ENCODE measurements at places on chromosomes 16 and 17.

DNA sequence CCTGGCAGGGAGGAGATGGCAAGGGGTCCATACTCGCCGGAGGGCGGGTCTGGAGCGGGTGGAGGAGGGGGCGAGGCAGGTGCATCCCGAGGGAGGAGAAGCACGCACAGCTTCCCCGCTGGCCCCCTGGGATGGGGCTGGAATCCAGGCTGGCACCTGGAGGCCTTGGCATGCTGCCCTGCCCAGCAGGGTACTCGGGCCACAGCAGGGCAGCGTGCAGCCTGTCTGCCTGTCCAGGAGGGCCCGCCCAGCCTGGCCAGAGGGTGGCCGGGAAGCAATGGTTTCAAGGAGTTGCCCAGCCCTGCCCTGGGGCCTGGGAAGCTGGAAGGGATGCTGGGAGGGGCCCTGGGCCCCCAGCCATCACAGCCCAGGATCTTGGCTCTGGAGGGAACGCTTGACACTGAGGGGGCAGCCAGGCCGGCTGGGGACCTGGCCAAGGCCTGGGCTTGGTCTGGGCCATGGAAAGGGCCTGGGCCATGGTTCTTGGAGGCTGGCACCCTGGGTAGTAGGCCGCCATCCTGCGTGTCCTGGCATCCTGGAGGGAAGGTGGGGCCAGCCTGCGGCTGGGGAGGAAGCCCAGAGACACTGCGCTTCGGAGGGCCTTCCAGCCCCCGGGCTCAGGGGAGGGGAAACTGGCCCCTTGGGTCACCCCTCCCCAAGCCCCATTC lies 1.1 kb downstream of the GLIS2 start:
- peak; percentile 94 for DNase-seq

GRCh38 chr17:14330492-14330962 lies 29.6 kb downstream of the HS3ST3B1 start:
- no peak for DNase-seq

- no peak for DNase-seq
Observed at GRCh38 chr16:53911513-53911912, 207.6 kb downstream of the FTO start.

- no peak for DNase-seq
Observed at GRCh38 chr17:39635614-39636176, 1.2 kb upstream of the STARD3 start.

- no peak for DNase-seq
Observed at GRCh38 chr17:13374203-13375143, 227.3 kb downstream of the HS3ST3A1 start.

DNA sequence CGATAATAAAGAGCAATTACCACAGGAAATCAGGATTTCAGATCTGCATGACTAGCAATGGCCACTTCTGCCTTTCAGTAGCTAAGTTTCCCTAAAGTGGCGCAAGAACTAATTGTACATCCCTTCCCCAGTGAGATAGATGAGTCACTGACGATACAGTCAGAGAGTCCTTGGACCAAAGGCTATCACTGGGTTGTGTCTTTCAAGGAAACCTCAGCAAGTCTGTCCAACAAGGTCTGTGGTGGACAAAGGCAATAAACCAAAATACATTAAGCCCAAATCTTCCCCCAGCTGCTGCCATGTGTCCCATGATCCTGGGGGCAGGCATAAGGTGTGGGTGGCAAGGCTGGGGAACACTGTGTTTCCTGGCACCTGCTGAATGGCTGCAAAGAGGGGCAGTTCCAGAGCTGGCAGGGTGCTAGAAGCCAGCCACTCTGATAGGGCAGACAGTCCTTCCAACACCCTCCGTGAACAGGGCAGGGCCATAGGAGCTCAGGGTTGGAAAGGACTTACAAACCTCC lies 20.5 kb upstream of the MTMR4 start:
- DNase-seq, result peak; percentile 99

- DNase-seq, result no peak
Observed at GRCh38 chr17:15512071-15512709, 44.8 kb upstream of the CDRT4 start.

- no peak for DNase-seq
Observed at GRCh38 chr16:23434380-23434779, 18.6 kb downstream of the COG7 start.

GRCh38 chr16:55154956-55155355 lies 169.0 kb upstream of the IRX6 start:
- no peak for DNase-seq

DNA sequence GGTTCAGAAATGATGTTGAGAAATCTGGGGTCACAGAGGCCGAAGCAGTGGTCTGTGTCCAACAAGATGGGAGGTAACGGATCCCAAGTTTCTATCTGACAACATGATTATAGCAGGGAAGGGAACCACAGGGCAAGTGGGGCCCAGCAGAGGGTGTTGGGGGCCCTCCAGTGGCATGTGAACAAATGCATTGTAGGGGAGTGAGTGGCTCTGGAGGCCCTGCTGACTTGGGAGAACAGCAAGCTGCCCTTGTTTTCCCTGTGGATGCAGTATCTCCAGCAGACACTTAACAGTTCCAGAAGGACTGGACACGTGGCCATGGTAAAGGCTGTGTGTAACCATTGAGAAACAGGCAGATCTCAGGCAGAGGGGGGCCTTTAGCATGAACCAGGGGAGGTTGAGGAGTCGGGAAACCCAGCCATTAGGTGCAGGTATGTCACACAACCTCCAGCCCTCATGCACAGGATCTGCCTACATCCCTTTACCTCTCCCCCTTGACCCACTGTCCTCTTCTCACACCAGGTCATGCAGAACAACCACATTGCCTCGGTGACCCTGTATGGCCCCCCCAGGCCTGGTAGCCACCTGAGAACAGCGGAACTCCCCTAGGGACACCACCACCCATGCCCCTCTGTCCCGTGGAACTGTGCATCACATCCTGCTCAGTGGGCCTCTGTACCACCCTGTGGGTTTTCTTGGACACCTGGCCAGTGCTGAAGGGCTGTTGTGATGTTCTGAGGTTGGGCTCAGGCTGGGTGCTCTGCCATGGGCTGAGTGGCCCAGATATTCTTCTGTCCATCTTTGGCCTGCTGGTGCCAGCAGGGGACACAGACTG lies 4.1 kb downstream of the B3GNT9 start:
- DNase-seq, result no peak

GRCh38 chr17:37672548-37673078 lies 29.4 kb upstream of the DDX52 start:
- no peak for DNase-seq

DNA sequence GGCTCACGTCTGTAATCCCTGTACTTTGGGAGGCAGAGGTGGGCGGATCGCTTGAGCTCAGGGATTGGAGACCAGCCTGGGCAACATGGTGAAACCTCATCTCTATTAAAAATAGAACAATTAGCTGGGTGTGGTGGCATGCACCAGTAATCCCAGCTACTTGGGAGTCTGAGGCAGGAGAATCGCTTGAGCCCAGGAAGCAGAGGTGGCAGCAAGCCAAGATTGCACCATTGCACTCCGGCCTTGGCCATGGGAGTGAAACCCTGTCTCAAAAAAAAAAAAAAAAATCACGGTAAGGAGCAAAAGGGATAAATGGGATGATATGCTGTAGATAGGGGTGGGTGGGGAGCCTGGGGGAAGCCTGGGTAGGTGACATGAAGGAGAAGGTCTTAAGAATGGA lies 20.4 kb upstream of the TMEM98 start:
- DNase-seq, result no peak

DNA sequence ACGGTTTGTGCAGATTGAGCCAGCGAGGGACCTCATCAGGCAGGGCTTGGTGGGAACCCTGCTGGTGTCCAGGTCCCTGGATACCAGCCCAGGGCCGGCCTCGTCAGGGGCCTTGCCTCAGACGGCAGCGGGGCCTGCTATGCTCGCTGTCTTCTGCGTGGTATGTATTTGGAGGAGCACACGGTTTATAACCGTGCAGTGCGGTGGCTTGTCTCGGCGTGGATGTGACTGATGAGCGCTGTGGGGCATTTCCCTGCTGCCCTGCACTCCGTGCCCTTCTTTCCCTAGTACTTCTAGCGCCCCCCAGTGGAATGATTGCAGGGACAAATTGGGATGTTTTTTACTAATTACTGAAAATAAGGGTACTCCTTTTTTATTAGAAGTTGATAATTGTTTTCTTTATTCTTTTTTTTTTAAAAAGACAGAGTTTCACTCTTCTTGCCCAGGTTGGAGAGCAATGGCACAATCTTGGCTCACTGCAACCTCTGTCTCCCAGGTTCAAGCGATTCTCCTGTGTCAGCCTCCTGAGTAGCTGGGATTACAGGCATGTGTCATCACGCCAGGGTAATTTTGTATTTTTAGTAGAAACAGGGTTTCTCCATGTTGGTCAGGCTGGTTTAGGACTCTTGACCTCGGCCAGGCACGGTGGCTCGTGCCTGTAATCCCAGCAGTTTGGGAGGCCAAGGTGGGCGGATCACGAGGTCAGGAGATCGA lies 15.3 kb downstream of the TBCD start:
- DNase-seq, result no peak

GRCh38 chr16:86798247-86799041 lies 220.1 kb downstream of the FOXL1 start:
- DNase-seq, result no peak

DNA sequence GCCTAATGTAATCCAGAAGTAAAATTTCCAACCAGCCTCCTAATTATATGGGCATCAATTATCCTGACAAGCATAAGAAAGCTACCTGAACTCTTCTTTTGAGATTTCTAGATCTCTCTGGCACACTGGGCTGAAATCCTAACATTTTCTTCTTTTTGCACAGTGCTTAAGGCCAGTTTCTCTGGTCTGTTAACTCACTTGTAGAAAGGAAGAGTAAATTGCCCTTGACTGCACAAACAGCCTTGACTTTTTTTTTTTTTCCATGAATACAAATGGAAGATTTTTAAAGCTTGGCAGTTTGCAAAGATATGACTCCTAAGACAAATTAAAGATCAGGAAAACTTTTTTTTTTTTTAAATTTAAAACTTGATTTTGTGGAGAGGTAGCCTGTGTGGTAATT lies 291.2 kb upstream of the MON1B start:
- no peak for DNase-seq

DNA sequence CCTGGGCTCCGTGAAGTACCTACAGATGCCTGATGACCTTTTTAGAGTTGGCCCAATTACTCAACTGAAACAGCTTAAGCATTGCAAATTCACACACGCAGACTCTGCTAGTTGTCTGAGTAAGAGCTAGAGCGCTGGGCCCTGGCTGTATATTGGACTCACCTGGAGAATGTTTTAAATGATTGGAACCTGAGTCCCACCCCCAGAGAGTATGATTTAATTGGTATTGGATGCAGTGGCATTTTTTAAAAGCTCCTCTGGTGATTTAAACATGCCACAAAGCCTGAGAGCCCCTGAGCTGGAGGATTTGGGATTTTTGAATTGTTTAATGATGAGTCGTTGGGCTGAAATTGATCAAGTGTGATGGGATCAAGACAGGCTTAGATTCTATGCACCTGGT lies 143.9 kb upstream of the SDK2 start:
- no peak for DNase-seq

GRCh38 chr17:8016632-8017424 lies 14.4 kb downstream of the GUCY2D start:
- no peak for DNase-seq

DNA sequence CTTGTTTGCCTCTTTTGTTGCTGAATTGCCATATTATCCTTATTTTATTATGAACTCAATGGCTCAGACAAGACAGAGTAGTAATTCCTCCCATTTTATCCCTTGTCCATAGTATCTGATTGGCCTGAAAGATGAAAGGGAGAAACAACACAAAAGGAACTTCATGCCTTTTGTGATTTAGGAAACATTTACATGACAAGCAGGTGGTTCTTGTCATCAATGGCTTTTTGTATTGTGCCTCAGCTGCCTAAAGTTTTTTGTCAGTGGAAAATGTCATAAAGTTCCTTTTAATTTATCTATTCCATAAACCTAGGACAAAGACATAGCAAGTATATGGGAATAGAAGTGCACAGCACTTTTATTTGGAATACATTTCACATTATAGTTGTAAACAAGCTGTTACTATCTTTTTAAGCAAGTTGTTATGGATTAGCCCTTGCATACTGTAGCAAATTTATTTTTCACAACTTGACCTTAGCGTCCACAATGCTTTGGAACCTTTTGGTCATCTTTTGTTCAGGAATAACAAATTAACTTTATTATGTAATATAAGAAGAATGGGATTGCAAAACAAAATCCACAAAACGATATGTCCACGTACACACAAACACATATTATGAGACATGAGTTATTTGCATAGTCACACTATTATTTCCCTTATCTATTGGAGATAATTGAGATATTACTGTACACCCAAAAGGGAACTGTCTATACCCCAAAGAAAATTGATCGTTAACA lies 12.4 kb upstream of the MPHOSPH6 start:
- DNase-seq, result no peak

DNA sequence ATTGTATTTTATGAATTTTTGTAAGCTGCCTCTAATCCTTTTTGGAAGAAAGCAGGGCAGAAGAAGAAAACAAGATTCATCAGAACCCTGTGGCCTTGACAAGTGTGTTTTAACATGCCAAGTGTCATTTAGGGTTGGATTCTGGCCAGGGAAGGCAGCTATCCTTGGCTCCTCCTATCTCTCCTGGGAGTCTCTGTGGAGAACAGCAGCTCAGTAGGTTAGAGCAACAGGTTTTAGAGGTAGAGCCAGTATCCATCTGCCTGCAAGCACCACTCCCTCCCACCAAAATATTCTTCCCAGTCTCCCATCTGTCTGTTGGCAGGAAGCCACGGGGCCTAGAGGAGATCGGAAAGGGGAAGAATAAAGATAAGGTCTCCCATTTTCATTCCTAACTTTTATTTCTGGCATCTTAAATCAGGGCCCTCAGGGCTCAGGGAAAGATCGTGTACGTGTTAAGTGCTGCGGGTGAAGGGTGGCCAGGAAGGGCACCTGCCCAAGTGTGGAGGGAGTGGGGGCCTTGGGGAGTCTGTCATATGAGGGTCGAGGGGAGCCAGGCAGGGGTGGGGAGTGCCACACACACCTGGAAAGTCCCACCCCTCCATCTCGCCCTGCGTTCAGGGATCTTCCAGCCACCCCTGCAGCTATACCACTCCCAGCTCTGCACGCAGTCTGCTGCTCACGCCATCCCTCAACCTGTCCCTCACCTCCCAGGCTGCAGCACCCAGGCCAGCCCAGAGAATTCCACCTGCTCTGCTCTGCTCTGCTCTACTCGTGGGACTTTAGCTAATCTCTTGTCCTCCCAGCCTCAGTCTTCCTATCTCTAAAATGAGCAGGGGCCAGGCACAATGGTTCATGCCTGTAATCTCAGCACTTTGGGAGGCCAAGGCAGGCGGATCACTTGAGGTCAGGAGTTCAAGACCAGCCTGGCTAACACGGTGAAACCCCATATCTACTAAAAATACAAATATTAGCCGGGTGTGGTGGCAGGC lies 17.1 kb upstream of the CPSF4L start:
- no peak for DNase-seq

- DNase-seq, result no peak
Observed at GRCh38 chr16:14586637-14587305, 43.3 kb downstream of the PARN start.

- no peak for DNase-seq
Observed at GRCh38 chr17:32904891-32905290, 23.1 kb upstream of the TMEM98 start.

- DNase-seq, result no peak
Observed at GRCh38 chr16:50740736-50741135, 1.1 kb upstream of the CYLD start.

GRCh38 chr17:57708410-57708809 lies 36.7 kb downstream of the CCDC182 start:
- DNase-seq, result no peak

GRCh38 chr17:50177983-50178834 lies 12.4 kb downstream of the SGCA start:
- DNase-seq, result peak; percentile 97

- no peak for DNase-seq
Observed at GRCh38 chr16:10926094-10926493, 16.2 kb downstream of the DEXI start.

Measured in H54 (cell line).